A549 treated with dexamethasone at 1 μM for 4 hours (cell line): ENCODE measurements at places on chromosomes 6 and 20. TPM values are rescaled to one million over a fixed set of nuclear protein-coding genes. Genes with fewer than 3 reads are reported as not detected.

Gene TNFRSF21
- total RNA-seq, result 11.7 to 15.5 TPM (median 13.8 TPM) in 5 replicates

Gene TBX18
- total RNA-seq, result 14.3 to 24.4 TPM (median 22.8 TPM) in 5 replicates

Gene EMILIN3
- 0.27 to 0.66 TPM (median 0.54 TPM) in 5 replicates for total RNA-seq

Gene TTK
- total RNA-seq, result 17.9 to 22.0 TPM (median 19.0 TPM) in 5 replicates

Gene ZBTB46
- total RNA-seq, result 0.65 to 0.82 TPM (median 0.73 TPM) in 5 replicates
